ENCODE measurements at places on chromosomes 12 and 14.
A peak's percentile ranks its signal among the peaks of the same experiment; 100 is the strongest.

DNA sequence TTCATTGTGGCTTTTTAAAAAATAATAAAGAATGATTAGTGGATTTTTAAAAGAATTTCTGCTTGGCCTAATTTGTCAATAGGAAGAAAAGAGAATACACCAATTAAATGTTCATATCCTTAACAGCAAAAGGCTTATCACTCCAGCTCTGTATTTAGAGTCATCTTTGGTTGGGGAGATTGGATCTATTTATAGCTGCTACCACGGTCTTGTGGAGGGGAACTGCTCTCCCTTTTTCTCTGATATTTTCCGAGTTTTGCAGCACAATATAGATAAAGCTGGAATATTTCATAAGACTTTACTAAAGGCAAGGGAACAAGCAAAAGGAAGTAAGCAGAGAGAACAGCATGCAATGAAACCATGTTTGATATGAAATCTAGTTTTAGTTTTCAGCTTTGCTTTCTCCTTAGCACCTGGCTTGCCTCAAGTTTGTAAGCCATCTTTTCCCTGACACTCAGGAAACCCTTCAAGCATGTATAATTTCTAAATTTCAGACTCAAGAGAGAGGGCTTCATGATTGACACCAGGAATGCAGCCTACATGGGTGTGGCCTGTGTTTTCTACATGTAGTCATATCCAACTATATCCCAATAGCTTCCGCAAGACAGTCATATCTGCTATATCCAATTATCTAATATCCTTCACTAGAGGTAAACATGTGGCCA is 35.2 kb downstream of the BRMS1L start:
- DNase-seq = no peak

DNA sequence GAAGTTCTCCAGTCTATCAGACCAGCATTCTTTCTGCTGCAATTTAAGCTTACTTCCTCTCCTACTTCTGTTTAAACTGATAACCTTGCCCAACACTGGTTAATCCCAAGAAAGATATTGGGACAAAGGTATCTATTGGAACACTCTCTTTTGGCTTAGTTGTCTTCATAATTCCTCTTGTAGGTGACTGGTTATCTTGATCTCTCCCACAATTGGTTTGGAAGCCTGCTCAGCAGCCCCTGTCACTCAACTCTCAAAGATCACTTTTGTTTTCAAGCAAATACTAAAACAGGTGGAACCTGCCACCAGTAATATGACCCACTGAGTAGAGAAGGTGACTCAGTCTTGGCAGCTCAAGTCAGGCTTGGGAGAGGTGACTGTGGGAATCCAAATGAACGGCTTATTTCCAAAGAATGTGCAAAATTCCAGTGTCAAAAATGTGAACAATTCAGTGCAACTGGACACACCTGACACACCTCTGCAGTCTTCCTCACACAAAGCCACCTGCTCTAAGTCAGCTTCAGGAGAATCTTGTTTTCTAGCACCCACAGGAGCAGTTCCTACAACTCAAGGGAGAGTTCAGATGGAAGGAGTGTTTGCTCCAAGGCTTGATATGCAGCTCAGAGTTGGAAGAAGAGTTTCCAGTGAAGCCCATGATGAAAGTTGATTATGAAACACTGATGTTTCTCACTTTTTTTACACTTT is 83.2 kb upstream of the SLC38A2 start:
- DNase-seq = no peak

- no peak for DNase-seq
Measured at GRCh38 chr14:32396885-32397284, 67.8 kb downstream of the AKAP6 start.

DNA sequence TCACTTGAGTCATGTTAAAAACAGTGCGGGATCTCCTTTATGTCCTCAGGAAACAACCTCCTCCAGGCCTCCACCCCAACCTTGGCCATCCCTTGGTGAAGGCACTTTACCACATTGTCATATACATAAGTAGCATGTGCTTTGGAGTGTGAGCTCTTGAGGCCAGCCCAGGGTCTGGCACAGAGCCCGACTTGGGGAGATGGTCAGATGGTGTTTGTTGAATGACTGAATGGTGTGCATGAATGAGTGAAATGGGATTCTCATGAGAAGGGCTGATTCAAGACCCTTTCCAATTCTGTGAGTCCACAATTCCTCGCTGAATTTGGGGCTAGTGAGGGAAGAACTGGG is 52.9 kb upstream of the DLK1 start:
- no peak for DNase-seq

DNA sequence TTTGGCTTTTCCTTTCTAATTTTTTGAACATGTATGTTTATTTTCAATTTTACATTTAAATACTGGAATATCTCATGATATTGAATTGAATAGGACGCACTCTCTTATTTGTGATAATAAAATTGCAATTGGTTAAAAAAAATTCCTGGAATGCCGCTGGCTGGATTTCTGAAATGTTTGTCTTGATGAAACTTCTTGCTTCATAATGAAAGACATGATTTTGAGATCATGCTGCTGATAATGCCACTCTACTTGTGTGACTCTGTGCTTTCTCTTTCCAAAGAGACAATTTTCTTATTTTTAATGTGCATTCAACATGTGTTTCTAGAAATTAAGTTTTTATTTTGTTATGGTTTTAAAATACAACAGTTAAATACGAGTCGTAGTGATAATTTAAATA is 465.7 kb upstream of the FAR2 start:
- no peak for DNase-seq

GRCh38 chr14:63727231-63727735 is 582 bp downstream of the SGPP1 start:
- no peak for DNase-seq

DNA sequence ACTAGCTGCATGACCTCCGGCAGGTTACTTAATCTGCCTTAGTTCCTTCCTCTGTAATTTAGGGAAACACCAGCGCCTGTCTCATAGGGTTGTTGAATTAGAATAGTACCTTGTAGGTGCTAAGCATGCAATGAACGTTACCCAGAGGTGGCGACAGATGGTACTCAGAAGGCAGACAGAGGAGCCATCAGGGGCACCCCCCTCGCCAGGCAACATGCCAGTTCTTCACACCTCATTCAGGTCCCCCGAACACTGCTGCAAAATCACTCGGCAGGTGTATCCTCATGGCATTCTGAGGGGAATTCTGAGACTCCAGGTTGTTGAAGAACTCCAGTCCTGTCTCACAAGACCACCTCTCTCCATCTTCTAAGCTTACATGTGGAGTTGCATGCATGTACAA is 10.1 kb downstream of the ISM2 start:
- no peak for DNase-seq

- peak; percentile 73 for DNase-seq
Measured at GRCh38 chr14:106459971-106460730, 933.8 kb downstream of the TMEM121 start.

DNA sequence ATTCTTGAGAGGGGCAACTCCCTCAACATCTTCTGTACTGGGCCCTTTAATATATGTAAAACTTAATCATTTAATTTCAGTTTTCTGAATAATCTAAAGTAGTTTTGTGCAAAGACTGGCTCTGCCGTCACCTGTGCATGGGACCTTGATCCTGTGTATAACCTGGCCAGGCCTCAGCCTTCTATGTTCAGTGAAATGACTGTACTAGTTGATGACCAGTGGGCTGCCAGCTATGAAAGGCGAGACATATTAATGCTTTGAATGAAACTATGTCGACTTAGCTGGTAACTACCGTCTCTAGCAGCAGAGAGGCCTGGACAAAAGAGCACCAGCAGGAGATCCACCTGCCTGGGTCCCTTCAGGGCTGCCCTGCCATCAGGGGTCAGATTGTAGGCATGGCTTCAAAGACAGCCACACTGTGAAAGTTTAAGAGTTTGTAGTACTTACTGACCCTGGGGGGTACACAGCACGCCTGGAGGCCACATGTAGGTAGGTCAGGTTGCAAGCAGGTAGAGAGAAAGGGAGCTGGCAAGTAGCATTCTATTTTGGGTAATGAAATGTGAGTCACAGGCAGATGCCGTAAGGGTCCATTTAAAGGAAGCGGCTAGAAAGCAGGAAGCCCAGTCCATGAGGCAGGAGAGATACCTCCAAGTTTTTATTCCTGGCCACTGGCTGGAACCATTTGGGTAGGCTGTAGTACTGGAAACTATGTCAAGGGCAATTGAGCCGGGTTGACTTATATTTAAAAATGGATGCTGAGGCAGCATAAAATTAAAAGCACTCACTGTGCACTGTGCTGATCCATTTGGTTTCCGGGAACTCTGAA is 77.2 kb downstream of the BHLHE41 start:
- no peak for DNase-seq

DNA sequence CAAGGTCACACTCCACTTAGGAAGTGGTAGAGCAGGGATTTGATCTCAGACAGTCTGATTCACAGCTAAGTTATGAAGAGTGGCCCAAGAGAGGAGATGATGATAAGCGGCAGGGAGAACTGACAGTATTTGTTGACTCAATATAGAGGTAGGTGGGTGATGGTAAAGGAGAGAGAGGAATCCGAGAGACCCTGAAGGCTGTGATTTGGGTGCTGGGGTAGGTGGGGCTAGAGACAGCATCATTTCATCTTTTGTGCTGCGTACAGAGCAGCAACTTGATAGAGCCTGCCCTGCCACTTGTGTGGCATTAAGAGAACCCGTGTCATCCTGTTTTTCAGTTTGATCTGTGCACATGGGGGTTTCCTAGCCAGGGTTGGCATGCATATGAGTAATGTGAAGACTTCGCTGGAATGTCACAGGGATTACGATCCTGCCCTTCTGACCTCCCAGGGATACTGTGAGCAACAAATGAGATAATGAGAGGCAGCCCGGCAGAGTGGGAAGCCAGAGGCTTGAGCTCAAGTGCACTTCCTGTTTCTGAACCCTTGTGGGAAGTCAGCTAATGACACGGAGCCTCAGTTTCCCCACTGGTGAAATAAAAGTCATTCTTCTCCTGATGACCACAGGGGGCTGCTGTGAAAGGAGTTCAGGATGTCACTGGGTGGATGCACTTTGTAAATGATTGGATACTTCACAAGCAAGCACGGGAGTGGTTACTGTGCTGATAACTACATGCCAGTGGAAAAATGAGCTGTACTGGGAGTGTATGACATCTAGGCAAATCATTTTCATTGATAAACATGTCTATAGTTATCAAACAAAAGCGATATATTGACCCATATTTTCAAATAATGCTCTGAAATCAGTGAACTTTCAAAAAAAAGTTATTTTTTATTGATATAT is 59.5 kb upstream of the IGF1 start:
- no peak for DNase-seq

DNA sequence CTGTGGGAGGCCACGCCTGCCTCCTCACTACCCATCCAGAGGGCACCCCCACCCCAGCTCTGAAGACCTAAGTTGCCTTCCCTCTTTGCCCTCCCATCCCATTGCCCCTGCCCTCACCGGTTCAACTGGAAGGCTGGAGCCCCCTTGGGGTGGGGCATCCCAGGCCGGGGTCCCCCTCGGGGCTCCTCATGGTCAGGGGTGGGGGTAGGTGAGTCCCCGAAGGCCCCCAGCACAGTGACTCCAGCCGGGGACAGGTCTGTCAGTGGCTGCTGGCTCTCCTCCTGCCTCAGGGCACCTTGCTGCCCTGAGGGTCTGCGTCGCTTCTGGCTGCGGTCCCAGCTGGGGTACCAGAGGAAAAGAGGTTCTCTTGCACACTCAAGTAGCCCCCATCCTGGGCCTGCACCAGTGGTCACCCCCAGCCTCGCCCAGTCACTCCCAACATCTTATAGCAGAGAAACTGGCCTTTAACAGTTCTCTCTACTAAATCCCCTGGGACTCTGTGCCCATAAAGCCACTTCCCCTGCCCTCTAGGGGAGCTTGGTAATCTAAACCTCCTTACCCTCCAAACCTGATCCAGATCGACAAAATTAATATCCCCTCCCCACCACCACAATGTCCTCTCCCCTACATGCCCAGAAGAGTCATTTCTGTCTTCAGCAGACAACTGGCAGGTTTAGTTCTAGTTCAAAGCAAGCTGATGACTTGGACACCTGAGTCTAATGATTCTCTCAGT is 5.1 kb downstream of the PIANP start:
- no peak for DNase-seq

- no peak for DNase-seq
Measured at GRCh38 chr12:54033106-54033979, 493 bp downstream of the HOXC5 start.

DNA sequence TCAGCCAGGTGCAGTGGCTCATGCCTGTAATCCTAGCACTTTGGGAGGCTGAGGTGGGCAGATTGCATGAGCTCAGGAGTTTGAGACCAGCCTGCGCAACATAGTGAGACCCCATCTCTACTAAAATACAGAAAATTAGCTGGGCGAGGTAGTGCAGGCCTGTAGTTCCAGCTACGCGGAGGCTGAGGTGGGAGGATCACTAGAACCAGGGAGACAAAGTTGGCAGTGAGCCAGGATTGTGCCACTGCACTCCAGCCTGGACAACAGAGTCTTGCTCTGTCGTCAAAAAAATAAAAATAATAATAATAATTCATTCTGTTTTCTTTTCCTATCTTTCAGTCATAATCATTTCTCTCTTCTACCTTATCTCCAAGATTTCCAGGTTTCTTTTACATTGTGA is 48.6 kb upstream of the USP44 start:
- no peak for DNase-seq

GRCh38 chr14:62710811-62711210 is 334.4 kb downstream of the KCNH5 start:
- no peak for DNase-seq

DNA sequence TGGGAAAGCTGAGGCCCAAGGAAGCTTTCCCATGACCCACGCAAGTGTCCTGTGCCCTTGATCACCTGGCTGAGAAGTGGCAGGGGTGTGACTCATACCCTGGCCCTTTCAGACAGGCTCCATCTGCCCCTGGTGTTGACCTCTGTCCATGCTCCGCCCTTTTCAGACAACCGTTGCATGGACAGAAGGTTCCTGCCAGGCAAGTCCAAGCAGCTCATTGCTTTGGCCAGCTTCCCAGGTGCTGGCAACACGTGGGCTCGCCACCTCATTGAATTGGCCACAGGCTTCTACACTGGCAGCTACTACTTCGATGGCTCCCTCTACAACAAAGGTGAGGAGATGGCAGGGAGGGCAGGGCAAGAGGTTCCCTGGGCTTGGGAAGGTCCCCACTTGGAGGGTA is 103.5 kb downstream of the WSCD2 start:
- no peak for DNase-seq

- DNase-seq = no peak
Measured at GRCh38 chr12:41663598-41664265, 475.6 kb downstream of the PDZRN4 start.

GRCh38 chr14:60212503-60213371 is 36.3 kb upstream of the PPM1A start:
- DNase-seq = no peak

- DNase-seq = no peak
Measured at GRCh38 chr12:92034083-92034482, 111.6 kb downstream of the BTG1 start.

GRCh38 chr14:87898301-87898700 is 94.7 kb downstream of the GALC start:
- DNase-seq = no peak

GRCh38 chr14:77045238-77046162 is 17.0 kb upstream of the IRF2BPL start:
- no peak for DNase-seq

DNA sequence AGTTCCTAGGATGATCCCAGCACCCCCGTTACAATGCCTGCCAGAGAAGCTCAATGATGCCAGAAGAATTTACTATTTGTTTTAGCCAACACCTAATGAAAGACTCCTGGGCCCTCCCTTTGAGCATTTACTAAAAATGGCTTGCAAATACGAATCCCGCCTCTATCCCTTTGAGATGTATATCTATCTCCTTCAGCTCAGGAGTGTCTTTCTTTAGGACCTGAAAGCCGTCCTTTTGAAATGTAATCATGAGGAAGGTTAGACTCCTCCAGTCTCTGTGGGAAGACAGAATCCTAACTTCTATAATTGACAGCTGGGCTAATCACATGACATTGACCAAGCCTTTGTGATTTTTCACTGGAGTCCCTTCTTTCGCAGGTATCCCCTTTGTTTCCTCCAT is 19.2 kb upstream of the DYNC1H1 start:
- DNase-seq = no peak

GRCh38 chr12:127881371-127882140 is 385.4 kb upstream of the TMEM132C start:
- DNase-seq = no peak

Data from stimulated activated CD4-positive, alpha-beta T cell treated with anti-CD3 and anti-CD28 coated beads, Interleukin-2, amount 100 ng/mL, for 48 hours (primary cell).